PC-9 (cell line): ENCODE measurements at places on chromosomes 16 and 17. TPM values are rescaled to one million over a fixed set of nuclear protein-coding genes. Genes with fewer than 3 reads are reported as not detected.

GRCh38 chr16:24113115-24113745, 142.9 kb upstream of the CACNG3 start:
- no peak for DNase-seq

DNA sequence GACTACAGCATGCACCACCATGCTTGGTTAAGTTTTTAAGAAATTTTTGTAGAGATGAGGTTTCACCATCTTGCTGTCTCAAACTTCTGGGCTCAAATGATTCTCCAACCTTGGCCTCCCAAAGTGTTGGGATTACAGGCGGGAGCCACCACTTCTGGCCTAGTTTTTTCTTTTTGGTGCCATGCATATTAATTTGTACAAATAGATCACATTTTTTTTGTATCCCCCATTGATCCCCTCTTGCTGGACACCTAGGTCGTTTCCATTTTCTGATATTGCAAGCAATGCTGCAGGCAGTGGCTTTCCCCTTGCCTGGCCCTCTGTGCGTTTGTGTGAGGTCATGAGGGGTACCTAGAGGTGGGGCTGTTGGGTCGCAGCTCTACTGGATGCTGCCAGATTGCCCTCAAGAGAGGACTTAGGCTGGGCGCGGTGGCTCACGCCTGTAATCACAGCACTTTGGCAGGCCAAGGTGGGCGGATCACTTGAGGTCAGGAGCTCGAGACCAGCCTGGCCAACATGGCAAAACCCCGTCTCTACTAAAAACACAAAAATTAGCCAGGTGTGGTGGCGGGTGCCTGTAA, 23.8 kb downstream of the RAP1GAP2 start:
- DNase-seq: no peak

- DNase-seq: peak; percentile 31
Observed at GRCh38 chr16:72092832-72093447, 480 bp downstream of the TXNL4B start.

- no peak for DNase-seq
Observed at GRCh38 chr17:48544349-48545021, 424 bp downstream of the HOXB2 start.

DNA sequence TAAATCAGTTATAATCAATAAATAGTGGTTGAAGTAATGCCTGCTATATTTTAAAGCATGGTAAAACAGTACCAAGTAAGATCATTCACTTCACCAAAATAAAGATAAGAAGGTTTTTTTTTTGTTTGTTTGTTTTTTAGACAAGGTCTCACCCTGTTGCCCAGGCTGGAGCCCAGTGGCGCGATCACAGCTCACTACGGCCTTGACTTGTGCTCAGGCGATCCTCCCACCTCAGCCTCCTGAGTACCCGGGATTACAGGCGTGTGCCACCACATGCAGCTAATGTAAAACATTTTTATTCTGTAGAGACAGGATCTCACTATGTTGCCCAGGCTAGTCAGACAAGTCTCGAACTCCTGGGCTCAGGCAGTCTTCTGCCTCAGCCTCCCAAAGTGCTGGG, 84.5 kb upstream of the NETO2 start:
- no peak for DNase-seq

GRCh38 chr17:74457146-74457819, 9.2 kb upstream of the CD300A start:
- DNase-seq: no peak

GRCh38 chr17:77205396-77206125, 64.8 kb downstream of the SEC14L1 start:
- DNase-seq: no peak

- DNase-seq: no peak
Observed at GRCh38 chr17:70187383-70187782, 18.1 kb downstream of the KCNJ2 start.

Gene SLC47A1
- total RNA-seq: 1.3 and 2.3 TPM in 2 replicates

Gene RPRML
- total RNA-seq: not detected in 2 replicates

Gene CEP295NL
- total RNA-seq: 3.5 and 3.6 TPM in 2 replicates

Gene CCL14
- total RNA-seq: not detected in 2 replicates

Gene CLEC3A
- total RNA-seq: not detected in 2 replicates

Gene RAB37
- total RNA-seq: not detected in 2 replicates

Gene ZG16
- total RNA-seq: 0.13 and 0.26 TPM in 2 replicates

Gene TEKT5
- total RNA-seq: 1.5 TPM in 1 of 2 replicates, not detected in the other

Gene KRTAP4-7
- not detected in 2 replicates for total RNA-seq

Gene CRYM
- not detected in 2 replicates for total RNA-seq
